Substantia nigra (tissue), 51 donors: ENCODE measurements at places on chromosomes 1 and 21.
A peak's percentile ranks its signal among the peaks of the same experiment; 100 is the strongest.

DNA sequence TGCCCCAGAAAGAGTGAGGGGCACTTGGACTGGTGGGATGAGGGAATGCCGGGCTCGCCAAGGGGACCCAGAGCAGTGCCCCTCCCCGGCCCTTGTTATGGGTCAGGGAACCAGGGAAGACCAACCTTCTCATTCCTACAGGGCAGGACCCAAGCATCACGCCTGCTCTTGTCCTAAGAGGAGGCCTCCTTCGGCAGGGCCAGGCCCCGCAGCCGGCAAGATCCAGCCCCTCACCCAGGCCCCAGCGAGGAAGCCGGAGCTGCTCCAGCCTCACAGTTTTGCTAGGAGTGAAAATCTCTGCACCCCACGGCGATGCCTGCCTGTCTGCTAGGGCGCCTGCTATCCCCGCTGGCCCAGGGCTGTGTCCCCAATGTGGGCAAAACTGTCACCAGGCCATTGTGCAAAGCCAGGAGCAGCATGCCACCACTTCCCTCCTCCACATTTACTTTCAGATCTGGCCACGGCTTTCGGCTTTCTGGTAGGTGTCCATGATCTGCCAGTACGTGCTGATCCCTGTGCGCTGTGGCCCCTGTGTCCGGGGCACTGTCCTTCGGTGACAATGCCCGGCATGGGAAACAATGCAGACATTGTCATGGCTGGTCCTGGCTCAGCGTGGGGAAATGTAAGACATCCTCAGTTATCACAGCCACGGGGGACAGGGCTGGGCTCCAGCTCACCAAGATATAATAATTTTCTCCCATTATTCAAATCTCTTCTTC, 9.6 kb downstream of the ACTRT2 start:
- DNase-seq: peak; percentile 85

DNA sequence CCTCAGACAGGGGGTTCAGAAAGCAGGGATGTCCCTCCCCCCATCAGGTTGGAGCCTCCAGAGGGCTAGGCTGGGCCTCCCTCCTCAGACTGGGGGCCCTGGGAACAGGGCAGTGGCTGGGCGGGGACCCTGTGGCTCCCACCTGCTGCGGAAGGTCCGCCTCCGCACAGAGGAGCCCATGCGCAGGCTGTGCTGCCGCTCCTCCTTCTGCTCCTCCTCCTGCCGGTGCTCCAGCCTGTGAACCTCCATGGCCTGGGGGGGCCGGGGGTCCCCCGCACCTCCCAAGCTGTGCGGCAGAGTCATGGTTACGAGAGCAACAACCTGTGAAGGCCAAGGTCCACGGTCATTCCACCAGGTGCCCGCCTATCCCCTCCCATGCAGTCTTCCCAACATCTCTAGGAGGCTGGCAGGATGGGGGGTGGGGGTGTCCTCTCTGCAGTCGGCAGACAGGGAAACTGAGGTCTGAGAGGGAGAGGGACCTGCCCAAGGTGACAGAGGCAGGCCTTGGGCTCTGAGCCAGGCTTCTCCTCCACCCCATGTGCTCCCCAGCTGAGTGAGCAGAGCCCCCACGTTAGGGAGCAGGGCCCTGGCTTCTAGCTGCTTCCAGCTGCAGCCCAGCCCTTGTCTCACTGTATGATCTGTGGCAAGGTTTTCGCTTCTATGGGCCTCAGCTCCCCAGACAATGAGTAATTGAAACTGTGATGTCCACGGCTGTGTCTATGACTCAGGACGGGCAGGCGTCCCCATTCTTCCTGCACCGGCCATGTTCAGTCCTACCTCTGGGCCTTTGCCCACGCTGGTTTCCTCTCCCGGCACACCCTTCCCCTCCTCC, 3.4 kb downstream of the MYOM3 start:
- no peak for DNase-seq

- no peak for DNase-seq
Measured at GRCh38 chr1:114033216-114033706, 54.0 kb downstream of the OLFML3 start.

- no peak for DNase-seq
Measured at GRCh38 chr1:58149271-58149812, 397.2 kb downstream of the OMA1 start.

- no peak for DNase-seq
Measured at GRCh38 chr1:76640092-76640491, 227.2 kb upstream of the ST6GALNAC5 start.

GRCh38 chr1:43438953-43439581, 14.7 kb downstream of the HYI start:
- DNase-seq: no peak

DNA sequence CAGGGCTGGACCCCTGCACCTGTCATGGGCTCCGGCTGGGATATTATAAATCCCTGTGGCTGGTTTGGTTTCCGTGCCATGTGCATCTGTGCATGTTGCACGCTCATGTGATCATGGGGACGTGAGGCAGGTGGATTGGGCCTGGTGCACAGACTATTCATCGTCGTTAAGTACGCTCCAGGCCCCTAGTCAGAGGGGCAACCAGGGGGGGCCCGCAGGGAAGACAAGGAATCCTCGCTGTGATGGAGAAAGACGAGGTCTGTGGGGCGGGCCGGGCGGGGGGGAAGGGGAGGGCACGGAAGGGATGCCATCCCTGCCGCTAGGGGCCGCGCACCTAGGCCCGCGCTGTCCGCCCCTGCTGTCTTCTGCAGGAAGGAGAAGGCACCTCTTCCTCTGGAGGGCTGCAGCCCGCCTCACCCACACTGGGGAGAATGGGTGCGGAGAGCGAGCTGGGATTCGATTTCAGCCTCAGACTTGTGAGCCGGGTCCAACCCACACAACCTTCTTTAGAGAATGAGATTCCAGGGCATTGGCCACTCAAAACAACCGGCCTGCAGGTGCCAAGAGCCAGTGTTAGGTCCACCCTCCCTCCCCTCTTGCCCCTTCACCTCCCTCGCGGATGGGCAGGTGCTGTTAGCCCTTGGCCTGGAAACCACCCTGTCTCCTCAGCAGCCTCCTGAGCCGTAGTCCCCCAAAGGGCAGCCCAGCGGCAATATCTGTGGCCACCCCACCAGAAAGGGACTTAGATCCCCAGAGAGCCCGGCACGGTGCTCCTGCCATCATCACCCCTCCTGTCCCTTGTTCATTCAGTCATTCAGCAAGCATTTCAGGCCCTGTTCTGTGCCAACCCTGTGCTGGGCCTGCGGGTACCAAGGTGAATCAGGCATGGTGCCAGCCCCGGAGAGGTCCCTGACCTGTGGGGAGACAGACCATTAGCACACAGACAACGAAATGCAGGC, 950 bp upstream of the LRP8 start:
- no peak for DNase-seq

DNA sequence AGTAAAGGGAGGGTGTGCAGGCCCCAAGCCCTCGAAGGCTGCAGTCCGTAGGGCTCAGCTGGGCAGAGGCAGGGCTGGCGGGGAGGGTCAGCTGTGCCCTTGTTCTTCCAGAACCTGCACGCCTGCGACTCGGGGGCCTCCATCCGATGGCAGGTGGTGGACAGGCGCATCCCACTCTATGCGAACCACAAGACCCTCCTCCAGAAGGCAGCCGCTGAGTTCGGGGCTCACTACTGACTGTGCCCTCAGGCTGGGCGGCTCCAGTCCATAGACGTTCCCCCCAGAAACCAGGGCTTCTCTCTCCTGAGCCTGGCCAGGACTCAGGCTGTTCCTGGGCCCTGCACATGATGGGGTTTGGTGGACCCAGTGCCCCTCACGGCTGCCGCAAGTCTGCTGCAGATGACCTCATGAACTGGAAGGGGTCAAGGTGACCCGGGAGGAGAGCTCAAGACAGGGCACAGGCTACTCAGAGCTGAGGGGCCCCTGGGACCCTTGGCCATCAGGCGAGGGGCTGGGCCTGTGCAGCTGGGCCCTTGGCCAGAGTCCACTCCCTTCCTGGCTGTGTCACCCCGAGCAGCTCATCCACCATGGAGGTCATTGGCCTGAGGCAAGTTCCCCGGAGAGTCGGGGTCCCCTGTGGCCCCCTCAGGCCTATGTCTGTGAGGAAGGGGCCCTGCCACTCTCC, 13.6 kb upstream of the LRRC3 start:
- no peak for DNase-seq

DNA sequence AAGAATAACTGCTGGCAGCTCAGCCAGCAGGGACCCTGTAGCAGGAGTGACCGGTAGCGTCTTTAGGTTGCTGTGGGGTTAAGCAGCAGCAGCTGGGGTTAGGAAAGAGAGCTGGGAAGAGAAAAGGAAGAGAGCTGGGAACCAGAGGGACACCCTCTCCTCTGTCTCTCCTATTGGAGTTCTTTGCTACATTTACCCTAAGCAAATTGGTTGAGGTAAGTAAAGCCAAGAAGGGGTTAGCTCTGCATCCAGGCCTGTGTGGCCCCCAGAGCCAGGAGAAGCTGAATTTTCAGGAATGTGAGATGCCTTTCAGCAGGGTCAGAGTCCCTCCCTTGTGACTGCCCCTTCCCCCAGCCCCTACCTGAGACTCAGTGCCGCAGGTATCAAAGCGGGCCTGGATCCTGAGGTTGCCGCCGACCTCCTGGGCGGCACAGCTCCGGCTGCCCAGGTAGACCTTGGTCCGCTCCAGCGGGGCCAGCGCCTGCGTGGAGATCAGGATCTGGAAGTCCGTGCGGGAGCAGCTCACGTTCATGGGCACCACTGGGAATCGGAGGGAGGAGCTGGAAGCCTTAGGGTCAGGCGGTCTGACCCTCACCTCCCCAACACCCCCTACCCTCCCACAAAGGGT, 16.4 kb downstream of the CDCP2 start:
- DNase-seq: no peak

DNA sequence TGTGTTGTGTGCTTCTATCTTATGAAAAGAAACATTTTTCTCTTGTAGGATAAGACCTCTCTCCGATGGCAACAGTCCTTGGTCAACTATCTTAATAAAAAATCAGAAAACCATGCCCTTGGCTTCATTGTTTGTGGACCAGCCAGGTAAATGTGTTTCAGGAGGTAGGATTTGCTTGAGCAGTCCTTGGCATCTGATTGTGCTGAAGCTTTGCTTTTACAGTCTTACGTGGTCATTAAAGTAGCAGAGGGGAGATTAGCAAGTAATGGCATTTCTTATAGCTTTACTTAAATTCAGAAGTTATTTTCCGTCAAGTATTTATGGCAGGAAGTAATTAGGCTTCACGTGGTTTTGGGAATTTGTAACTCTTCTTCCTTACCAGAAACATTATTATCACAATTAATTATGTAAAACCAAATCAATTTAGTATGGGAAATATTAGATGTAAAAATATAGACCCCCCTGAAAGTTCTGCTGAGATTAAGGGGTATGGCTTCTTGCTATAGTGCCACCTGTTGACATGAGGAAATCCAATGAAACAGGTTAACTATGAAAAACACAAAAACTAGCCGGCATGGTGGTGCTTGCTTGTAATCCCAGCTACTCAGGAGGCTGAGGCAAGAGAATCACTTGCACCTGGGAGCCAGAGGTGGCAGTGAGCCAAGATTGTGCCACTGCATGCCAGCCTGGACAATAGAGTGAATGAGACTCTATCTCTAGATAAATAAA, 49.0 kb downstream of the MAP3K21 start:
- no peak for DNase-seq

- no peak for DNase-seq
Measured at GRCh38 chr1:101388904-101389546, 152.2 kb downstream of the S1PR1 start.

DNA sequence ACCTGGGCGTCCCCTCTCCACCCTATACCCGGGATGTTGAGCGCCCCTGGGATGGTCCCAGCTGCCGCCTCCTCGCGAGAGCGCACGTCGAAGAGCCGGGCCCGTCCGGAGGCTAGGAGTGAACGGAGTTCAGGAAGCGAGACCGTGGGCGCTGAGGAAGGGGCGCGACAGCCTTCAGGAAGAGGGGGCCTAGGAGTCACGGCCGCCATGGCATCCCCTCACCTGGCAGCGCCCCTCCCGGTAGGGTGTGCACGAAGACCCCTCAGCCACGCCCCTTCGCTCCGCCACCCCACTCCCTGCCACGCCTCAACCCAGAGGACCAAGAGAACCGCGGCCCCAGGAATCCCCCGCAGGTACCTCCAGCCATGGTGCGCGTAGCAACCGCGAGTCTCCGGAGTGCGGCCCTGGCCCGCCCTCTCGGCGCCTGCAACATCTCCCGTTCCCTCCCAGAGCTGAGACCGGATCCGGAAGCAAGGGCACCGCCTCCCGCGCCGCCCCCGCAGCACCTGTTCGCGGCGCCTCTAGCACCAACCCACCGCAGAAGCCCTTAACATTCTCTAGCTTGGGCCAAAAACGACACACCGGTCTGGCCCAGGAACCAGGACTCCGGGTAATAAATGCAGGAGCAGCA, at the start of gene TSTD1:
TSTD1 (minus strand) TSS at position 442 of the 631 bp plus-strand sequence; CDS start at position 367, 75 bp downstream.
- DNase-seq: peak; percentile 6

GRCh38 chr1:162717548-162718184, 72.8 kb upstream of the HSD17B7 start:
- no peak for DNase-seq

DNA sequence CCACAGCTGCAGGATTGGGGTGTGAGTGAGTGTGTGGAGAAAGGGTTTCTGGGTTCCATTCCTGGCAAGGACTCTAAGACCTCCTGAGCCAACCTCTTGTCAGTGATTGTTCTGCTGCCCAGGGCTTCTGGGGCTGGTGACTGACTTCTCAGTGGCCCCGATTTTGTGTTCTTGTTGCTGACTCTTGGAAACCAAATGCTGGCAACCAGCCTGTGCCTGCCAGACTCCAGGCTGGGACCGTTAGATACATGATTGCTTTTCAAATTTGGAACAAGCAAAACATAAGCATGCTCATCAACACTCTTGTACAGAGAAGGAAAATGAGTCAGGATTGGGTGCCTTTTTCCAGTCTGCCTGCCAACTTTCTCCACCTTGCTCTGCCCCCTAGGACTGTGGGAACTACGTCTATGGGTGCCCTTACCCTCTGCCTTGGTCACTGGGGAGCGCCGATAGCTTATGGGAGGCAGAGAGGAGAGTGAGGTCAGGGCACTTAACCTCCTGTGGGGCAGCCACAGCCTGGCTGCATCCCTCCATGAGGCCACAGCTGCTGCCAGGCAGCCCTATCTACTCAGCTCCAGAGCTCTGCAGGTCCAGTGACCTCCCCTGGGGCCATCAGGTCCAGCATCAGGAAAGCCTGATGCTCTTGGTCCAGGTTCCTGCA, 39.3 kb upstream of the EPS8L3 start:
- no peak for DNase-seq

- no peak for DNase-seq
Measured at GRCh38 chr1:35605071-35605866, 32.2 kb downstream of the TFAP2E start.

DNA sequence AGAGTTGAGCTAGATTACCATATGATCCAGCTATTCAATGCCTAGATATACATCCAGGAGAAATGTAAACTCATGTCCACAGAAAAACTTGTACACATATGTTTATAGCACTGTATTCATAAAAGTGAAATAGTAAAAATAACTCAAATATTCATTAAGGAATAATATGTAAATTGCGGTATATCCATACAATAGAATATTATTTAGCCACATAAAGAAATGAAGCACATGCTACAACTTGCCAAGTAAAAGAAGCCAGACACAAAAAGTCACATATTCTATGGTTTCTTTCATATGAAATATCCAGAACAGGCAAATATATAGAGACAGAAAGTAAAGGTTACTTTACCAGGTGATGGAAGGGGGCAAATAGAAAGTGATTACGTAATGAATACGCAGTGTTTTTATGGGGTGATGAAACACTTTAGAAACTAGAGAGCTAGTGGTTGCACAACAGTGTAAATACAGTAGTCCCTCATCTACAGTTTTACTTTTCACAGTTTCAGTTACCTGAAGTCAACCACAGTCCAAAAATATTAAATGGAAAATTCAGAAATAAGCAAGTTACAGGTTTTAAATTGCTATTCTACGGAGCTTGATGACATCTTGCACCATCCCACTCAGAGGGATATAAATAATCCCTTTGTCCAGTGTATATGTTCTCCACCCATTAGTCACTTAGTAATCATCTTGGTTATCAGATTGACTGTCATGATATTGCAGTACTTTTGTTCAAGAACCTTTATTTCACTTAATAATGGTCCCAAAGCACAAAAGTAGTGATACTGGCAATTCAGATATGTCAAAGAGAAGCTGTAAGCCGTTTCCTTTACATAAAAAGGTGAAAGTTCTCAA, 62.3 kb downstream of the ZNF644 start:
- DNase-seq: no peak
